ENCODE measurements at places on chromosomes 5 and 9.

- no peak for DNase-seq
These were observed 73.1 kb downstream of the LRSAM1 start for GRCh38 chr9:127524373-127524772.

DNA sequence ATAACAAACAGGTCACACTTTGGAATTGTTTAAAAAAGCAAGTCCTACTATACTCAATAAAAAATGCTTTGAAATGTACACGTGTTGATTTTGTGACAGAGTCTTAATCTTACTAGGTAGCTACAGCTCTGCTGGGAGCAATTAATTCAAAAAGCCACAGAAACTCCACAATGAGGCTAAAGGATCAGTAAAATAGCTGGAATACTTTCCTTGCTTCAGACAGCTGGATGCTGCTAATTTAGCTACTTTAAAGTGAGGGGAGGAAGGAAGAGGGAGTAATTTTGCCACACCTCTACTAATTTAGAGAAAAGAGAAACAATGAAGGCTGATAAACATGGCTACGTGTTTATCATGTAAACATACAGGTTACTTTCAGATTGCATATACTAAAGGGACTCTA lies 927.6 kb upstream of the DMAC1 start:
- no peak for DNase-seq

DNA sequence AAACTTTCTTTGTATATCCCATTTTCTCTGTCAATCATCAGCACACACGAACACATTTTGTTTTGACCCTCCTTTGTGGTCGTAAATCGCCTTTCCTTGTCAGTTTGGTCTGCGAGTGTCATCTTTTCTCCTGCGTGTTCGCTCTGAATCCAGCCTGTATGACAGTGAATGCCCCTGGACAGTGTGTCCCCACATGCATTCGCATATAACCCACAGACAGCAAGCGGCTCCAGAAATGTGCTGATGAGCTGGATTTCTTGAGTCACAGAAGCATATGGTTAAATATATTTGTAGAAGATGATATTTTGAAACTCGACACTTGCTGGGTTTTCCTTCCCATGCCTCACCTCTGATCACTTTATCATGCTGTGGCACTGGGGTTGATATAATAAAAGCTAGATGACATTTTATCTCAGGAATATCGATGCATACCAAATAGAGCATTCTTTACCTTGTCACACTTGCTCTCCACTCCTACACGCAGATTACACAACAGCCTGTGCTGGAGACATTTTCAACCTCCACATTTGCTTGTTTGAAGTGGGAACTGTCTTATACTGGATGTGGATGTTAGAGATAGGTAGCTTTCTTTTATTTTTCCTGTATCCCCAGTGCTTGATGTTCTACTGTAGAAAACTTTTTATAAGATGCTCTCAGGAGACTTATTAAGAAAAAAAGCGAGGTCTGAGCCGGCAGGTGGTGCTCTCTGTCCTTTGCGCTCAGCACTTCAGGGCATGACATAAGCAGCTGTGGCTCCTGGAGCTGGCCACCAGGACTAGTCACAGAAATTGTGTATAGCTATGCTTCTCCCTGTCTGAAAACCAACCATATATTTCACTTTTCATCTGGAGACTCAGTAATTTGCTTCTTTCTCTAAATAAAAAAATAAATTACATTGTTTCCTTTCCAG lies 215.1 kb downstream of the SH3GL2 start:
- no peak for DNase-seq

DNA sequence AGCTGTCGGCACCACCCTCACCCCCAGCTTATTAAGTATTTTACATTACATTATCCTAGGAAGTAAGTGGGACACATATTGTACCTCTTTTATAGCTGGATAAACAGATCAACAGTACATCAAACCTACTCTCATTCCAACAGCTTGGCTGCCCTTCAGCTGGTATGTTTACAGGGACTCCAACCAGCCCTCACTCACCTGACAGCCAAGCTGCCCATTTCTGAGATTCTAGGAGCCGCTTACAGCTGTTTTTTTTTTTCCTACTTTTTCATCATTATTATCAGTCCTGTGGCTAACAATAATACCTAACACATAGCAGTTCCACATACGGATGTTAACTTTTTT lies 13.4 kb upstream of the CREBRF start:
- DNase-seq = no peak

GRCh38 chr5:33475706-33476105 lies 34.9 kb downstream of the TARS1 start:
- DNase-seq = no peak

DNA sequence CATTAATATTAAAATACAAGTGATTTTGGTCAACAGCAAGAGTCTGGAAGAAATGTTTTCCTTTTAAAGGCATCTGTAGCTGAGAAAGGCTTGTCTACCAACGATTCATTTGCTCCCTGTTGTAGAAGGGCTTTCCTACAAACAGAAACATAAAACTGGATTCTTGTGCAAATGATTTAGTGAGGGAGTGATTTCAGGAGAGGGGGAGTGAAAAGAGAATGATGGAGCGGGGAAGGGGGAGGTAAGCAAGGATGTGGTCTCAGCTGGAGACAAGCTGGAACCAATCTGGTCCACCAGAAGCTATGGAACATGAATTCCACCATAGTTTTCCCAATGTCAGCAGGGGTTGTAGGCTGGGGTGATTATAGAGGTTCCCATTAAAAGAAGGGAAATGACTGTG lies 196.3 kb downstream of the FBXO4 start:
- no peak for DNase-seq

GRCh38 chr5:176799488-176799887 lies 10.9 kb upstream of the UNC5A start:
- DNase-seq = no peak

GRCh38 chr5:655406-655805 lies 37.7 kb downstream of the TPPP start:
- DNase-seq = no peak

GRCh38 chr5:167392240-167392639 lies 899.2 kb upstream of the WWC1 start:
- no peak for DNase-seq

DNA sequence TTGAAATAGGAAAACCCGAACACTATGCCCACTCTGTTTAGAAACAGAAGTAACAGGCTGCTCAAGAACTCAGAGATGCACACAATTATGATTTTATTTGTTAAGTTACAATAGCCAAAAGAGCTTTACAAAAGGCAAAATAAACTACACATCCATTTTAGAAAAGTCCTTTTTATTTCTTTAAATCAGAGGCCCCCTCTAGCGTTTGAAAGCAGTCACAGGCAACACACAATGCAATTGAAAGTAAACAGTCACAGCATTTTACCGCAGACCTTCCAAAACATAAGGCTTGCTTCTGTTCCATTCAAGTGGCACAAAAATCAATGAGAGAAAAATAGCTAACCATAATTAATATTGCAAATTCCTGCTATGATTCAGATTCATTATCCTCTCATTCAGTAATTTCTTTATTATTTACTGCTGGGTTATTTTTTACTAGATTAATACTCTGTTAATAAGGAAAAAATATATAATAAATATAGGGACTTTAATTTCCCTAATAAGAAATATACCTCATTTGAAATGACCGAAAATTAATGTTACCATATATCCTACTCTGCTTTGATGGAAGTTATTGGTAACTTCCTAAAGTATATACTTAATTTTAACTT lies 78.3 kb downstream of the CEP120 start:
- DNase-seq = no peak

DNA sequence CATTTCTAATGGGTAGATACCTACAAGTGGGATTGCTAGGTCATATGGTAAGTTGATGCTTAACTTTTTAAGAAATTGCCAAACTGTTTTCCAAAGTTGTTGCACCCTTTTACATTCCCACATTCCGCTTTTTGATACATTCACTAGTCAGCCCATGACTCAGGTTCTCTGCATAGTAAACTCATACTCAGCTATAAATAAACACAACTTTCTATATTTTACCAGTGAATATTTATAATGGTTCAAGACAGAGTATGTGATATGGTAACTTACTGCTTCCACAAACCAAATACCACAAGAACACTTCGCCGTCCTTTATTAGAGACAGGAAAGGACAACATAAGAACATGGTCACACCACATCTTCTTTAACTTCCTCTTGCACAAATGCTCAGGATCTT lies 54.0 kb downstream of the PLPP1 start:
- DNase-seq = peak; percentile 29

GRCh38 chr5:108945094-108945493 lies 197.4 kb downstream of the FER start:
- no peak for DNase-seq

- DNase-seq = no peak
These were observed 1351.3 kb upstream of the NUDT12 start for GRCh38 chr5:104913841-104914281.

- DNase-seq = peak; percentile 21
These were observed 219.1 kb downstream of the NDUFS4 start for GRCh38 chr5:53779541-53779981.

GRCh38 chr5:14739538-14739937 lies 75.0 kb downstream of the OTULIN start:
- DNase-seq = no peak

DNA sequence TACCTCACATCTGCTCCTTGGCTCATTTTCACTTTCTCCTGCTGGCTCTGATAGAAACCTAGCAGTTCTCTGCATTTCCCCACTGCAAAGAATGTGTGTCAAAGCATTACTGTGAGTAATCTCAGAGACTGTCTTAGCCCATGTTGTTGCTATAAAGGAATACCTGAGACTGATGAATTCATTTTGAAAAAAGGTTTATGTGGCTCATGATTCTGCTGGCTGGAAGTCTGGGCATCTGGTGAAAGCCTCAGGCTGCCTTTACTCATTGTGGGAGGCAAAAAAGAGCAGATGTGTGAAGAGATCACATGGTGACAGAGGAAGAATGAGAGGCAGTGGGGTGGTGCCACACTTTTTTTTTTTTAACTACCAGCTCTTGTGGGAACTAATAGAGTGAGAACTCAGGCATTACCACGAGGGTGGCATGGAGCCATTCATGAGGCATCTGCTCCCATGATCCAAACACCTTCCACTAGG lies 191.6 kb upstream of the CTNND2 start:
- DNase-seq = no peak

DNA sequence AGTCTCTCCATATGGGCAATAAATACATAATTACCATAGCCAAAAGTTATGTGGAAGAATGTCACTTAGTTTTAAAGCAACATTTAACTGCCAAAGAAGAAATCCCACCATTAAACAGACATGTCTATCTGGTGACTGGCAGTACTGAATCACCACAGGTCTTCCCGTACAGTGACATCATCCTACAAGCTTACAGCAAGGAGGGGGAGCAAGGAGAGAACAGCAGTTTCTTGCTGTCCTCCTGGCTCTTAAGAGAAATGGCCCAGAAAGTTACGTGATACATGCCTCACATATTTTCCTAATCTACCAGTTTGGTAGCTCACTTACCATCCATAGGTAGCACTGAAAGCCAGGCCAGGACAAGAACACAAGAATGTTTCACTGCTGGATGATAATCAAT lies 671.0 kb downstream of the DMRTA1 start:
- DNase-seq = peak; percentile 49

DNA sequence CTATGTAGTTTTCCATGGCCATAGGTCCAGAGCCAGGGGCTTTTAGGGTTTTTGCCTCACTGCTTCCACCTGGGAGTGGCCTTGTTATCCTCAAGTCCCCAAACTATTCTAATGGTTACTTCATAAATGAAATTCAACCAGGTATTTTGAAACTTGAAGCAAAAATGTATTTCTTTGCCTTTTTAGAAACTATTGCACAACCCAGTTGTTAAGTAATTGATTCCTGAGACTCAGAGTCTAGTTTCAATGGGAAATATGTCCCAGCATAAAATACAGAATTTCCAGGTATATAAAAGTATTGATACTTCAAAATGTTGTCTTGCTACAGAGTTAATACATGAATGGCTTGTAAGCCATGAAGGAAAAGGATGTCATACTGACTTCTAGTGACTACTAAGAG lies 456.2 kb upstream of the DAB2 start:
- DNase-seq = no peak

DNA sequence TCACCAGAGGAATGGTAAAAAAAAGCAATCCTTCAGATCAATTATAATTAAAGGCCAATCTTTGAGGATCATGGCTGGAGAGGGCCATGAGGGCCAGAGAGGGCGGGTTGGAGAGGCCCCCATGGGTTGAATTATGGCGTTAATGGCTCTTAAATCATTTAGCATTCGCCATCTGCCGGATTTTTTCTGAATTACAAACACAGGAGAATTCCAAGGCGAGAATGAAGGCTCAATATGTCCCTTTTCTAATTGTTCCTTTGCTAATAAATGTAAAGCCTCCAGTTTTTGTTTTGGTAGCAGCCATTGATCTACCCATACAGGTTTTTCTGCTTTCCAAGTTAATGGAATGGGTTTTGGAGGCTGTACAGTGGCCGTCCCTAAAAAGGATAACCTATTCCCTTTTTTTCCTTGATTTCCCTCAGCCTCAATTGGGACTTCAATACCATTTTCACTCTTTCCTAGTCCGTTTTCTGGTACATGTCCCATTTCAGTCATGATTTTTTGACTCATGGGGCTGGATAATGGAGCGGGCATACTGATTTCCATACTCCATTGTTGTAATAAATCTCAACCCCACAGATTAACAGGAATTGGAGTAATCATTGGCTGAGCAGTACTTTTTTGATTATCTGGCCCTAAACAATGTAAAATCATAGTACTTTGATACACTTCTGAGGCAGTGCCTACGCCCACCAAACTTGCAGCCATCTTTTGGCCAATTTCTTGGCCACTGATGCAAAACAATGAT lies 6.7 kb upstream of the TMEM141 start:
- DNase-seq = no peak

DNA sequence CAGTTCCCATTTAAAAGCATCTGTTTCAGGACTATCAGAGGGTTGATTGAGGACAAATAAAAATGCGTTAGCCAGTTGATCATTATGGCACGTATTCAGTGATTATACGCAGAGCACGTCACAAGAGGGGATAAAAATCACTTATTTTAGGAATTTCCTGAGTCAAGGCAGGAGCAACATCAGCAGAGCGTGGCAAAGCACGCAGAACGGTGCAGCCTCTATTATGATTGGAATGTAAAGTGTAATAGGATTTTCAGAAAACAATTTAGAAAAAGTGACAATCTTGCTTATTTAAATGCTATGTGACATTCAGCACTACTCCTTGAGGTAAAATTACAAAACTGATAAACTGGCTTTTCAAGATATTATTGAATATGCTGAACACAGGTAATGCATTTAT lies 413.6 kb upstream of the DAP start:
- DNase-seq = no peak

- no peak for DNase-seq
These were observed 88.1 kb upstream of the SSBP2 start for GRCh38 chr5:81839034-81839433.

- DNase-seq = no peak
These were observed 77.7 kb upstream of the SNX2 start for GRCh38 chr5:122697191-122697590.

GRCh38 chr5:156584871-156585270 lies 257.9 kb downstream of the SGCD start:
- DNase-seq = no peak

DNA sequence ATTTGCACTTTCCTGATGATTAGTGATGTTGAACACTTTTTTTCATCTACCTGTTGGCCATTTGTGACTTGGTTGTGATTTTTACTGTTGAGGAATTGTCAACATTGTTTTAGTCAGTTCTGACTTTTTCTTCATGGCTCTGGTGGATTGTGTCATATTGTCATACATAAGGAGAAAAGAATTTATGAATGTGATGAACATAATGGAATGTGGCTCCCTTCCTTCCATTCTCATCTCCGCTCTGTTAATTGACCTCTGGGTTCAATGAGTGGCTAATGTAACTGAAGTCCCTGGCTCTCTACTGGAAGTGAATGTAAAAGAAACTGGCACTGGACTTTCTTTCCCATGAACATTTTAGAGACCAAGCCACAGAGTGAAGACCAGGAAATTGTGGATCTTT lies 49.2 kb downstream of the KIAA1958 start:
- no peak for DNase-seq

Data from AG04450 (cell line).